Left lung (tissue), 14 donors: ENCODE measurements at places on chromosomes 16 and 17.

DNA sequence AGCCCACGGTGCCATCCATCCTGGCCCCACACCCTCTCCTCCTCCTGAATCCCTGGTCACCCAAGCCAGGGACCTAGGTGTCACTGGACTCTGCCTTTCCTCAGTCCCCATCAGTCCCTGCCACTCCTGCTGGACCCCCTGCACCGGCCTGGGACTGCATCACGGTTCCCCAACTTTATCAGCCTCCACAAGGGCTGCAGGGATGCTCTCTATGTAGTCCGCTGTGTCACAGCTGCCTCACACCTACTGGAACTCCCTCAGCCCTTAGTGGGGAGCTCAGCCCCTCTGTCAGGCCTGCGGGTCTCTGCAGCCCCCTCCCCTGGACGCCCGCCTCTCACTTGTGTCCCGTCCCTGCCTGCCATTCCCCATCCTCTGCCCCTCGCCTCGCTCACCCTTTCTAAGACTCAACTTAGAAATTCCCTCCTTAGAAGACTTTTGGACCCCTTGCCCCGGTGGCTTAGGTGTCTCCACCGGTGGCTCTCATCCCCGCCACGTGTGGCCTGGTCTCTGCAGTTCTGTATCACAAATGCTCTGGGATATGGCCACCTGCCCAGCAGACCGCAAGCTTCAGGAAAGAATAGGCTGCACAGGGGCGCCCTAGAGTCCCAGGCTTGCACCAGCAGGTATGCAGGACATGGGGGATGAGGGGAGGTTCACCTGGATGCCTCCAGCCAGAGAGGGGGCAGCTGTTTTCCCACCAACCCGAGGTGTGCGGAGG, 62.9 kb downstream of the PRMT7 start:
- DNase-seq = no peak

DNA sequence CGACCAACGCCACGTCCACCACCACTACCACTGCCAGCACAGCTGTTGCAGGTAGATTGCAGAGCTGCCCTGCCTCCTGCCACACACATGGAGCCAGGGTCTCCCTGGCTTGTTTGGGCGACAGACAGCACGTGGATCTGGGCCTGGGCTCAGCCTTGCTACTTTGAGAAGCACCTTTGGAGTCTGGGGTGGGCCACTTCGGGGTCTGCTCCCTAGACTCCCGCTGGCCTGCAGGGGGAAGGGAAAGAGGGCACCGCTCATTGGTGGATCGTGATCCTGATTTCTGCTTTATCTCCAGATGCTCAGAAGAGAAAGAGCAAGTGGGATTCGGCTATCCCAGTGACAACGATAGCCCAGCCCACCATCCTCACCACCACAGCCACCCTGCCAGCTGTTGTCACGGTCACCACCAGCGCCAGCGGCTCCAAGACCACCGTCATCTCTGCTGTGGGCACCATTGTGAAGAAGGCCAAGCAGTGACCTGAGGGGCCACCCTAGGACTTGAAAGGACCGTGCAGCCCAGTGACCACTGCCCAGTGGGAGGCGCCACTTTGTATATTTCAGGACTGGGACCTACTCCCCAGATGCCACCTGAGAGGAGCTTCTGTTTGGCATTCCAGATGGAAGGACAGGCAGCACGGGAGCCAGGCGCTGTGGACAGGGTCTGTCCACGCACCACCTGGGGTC, 15.1 kb upstream of the ITGB4 start:
- DNase-seq = no peak

DNA sequence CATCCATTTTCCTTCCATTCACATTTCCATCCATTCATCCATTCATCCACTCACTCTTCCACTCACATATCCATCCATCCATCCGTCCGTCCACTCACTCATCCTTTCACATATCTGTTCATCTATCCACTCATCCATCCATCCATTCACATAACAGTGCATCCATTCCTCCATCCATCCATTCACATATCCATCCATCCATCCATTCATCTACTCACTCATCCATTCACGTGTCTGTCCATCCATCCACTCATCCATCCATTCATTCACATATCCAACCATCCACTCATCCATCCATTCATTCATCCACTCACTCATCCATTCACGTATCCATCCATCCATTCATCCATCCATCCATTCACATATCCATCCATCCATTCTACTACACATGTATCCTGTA, 42.6 kb downstream of the SCNN1G start:
- no peak for DNase-seq

DNA sequence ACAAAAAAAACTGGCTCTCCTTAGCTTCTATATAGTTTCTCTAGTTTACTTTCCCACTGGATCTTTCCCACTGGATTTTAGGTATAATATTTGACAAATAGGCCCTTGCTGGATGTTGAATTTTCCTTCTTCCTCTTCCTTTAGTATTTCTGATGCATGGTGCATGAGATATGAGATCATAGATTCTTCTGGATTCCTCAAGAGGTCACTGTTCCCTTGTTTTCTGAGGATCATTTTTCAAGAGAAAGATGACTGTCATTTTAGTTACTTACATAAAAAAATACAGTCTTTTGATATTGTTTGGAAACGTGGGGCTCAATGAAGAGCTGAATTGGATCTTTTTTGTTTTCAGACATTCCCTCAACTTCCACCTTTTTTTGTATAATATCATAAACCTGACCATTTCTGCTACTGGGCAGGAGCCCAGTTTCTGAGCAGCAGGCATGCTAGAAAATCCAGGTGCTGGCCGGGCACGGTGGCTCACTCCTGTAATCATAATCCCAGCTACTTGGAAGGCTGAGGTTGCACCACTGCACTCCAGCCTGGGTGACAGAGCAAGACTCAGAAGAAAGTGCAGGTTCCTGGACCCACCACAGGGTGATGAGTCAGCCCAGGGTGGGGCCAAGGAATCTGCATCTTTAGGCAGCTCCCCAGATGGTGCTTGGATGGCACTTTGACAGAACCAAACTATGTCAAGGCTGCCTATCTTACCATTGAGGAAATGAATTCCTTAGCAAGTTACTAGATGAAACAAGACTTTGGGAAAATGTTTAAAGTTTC, 70.3 kb downstream of the SDR42E1 start:
- DNase-seq = no peak

GRCh38 chr16:19901164-19901563, 16.5 kb upstream of the GPRC5B start:
- DNase-seq = no peak

- no peak for DNase-seq
These were observed 19.3 kb upstream of the FOXF1 start for GRCh38 chr16:86490859-86491639.

GRCh38 chr17:3885271-3885670, 7.6 kb downstream of the CAMKK1 start:
- DNase-seq = no peak

- DNase-seq = no peak
These were observed 232.4 kb downstream of the IRX3 start for GRCh38 chr16:54053891-54054820.

DNA sequence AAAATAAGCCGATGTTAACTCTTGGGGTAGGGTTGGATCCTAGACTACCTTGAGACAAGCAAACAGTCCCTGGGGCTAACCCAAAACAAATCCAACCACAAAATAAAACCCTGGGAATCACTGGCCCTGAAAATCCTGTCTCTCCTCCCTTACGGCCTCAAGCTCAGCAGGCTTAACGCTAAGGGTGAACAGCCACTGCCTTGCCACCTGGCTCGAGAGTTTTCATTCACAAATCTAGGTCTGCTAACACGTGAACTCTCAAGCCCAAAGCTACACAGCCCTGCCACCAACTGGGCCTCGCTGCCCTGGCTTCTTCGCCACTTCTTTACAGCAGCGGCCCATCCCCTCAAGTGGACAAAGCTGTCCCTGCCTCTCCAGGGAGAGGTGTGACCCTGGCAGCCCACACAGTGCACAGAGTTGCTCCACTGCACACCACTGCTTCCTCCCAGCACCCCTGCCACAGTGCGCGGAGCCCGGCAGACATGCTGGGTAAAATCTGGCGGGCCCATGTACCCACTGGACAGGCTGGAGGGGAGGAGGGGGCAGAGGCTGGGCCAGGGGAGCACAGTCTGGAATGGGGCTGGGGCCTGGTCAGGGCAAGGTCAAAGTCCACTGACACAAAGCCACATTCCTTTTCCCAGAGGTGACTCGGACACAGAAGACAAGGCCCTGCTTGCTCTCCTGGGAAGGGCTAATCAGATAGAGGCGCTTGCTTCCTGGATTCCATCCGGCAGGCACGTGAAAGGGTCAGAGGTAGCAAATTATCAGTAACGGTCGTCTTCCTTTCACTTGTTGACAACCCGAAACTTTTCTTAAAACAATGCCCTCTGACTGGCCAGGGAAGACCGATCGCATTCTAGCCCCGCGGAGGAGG, 996 bp downstream of the PCYT2 start:
- no peak for DNase-seq

- DNase-seq = no peak
These were observed 17.9 kb downstream of the UTP4 start for GRCh38 chr16:69150146-69150865.

DNA sequence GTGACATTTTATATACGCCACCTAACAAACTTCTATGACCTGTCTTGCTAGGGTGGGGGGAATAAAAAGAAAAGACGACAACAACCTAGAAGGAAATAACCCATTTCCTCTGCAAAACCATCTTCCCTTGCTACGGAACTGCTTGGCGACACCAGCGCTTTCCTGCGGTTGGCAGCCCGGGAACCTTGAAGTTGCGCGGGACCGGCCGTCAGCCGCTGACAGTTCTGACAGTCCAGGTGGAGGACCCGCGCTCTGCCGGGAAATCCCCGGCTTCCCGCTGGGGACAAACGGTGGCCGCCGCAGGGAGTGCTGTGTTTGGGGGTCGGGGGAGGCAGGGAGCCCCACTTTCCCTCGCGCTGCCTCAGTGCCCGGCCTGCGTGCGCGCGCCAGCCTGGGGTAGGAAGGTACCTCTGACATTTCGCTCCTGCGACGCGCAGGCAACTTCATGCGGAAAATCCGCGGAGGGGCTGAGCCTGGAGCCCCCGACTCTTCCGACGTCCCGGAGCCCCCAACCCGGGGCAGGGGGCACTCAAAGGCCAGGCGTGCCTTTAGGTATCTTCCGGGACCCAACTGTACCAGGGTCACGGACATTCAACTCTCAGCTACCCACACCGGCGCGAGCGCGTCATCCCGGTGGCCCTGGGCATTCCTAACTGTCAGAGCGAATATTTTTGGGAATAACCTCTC, 516 bp downstream of the SLC16A6 start:
- DNase-seq = peak; percentile 92

DNA sequence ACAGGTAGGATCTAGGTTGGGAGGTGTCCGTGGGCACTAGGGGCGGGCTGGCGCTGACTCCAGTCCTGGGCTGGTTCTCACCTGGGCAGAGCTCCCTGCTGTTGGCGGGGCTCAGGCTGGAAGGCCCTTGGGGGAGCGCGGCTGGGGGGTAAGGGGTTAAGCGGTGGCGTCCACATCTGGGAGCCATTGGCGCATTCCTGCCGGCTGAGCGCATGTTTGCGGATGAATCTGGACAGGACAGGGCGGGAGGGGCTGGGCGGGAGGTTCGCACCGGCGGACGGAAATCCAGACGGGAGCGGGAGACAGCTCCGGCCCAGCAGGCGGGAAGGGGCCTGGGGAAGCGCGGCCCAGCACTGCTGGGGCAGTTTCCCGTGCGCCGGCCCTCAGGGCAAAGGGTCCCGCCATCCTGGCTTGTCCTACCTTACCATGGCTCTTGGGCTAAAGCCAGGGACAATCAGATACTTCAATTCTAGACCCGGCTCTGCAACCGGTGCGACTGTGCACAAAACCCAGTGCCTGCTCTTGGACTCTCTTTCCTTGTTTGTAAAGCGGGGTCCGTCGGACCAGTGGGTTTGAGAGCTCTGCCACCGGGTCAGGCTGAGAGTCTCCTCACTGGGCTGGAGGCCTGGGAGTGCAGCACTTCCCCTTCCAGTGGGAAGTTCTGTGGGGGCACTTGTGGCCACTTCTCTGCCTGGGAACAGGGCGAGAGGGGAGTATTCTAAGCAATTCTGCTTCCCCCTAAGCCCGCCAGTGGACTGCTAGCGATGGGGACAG, 7.8 kb downstream of the RARA start:
- peak; percentile 87 for DNase-seq
